ENCODE measurements at places on chromosomes 4 and X.

GRCh38 chrX:47380268-47380667 lies 9.9 kb downstream of the ZNF157 start:
- DNase-seq, result peak; percentile 60

GRCh38 chrX:69507500-69507789 lies 3.3 kb downstream of the NALF2 start:
- DNase-seq, result no peak

DNA sequence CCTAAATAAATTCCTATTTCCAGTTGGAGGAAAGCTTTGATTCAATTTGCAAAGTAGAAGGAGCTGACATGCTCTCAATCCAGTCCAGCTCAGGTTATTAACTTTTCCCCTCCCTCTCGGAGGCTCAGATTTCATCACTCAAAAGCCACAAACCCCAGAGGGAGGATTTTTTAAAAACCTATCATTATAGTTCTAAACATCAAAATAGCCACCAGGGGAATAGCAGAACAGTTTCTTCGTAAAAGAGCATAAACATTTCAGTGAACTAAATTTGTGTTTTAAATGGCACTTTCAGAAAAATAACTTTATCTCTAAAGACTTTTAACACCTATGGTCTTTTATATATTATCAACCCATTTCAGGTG lies 8.8 kb downstream of the GPRIN3 start:
- DNase-seq, result no peak

- no peak for DNase-seq
These were observed 6.5 kb upstream of the NUDT6 start for GRCh38 chr4:122928930-122929329.
